ENCODE measurements at places on chromosomes 3 and 15. TPM values are rescaled to one million over a fixed set of nuclear protein-coding genes. Genes with fewer than 3 reads are reported as not detected.

The ARHGAP31 gene
- 114 TPM for total RNA-seq

The KAT2B gene
- total RNA-seq: 15.9 TPM

The PLD1 gene
- 61.5 TPM for total RNA-seq

The AADAC gene
- not detected for total RNA-seq

The GOLGA8R gene
- total RNA-seq: 0.92 TPM

The CSPG5 gene
- total RNA-seq: 0.23 TPM

The SPINT1 gene
- 28.6 TPM for total RNA-seq

The ARL6IP5 gene
- 86.2 TPM for total RNA-seq

The PSTPIP1 gene
- not detected for total RNA-seq

The TMEM207 gene
- total RNA-seq: not detected

- no peak for DNase-seq
- peaks cover 2% of the 10 kb centered on the region for H3K27me3 ChIP-seq
- no peaks in the 10 kb centered on the region for H3K4me1 ChIP-seq
- no peaks in the 10 kb centered on the region for H3K36me3 ChIP-seq
Measured at GRCh38 chr15:62430552-62430951, 265.5 kb upstream of the C2CD4B start.

DNA sequence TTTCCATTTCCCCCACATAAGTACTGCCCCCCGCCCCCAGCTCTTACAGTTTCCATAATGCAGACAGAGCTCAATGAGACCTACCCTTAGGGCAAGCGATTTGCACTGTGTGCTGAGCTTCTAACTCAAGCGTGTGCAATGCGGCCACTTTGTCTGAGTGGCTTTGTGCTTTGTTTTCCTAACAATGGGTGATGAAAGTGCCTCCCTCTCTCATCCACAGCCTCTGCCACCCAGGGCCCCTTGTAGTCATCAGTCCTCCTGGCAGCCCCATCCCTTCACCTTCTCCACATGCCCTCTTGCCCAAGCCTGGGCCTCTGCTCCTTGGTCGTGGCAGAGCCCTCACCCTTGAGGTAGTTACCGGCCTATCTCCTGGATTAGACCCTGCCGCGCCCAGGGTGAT lies 17.2 kb downstream of the DAPK2 start:
- DNase-seq: no peak
- H3K27ac ChIP-seq: no peak overlapping the region
- peaks cover 5% of the 10 kb centered on the region for H3K36me3 ChIP-seq
- peaks cover 1% of the 10 kb centered on the region for H3K27me3 ChIP-seq
- H3K4me1 ChIP-seq: peaks cover 5% of the 10 kb centered on the region

DNA sequence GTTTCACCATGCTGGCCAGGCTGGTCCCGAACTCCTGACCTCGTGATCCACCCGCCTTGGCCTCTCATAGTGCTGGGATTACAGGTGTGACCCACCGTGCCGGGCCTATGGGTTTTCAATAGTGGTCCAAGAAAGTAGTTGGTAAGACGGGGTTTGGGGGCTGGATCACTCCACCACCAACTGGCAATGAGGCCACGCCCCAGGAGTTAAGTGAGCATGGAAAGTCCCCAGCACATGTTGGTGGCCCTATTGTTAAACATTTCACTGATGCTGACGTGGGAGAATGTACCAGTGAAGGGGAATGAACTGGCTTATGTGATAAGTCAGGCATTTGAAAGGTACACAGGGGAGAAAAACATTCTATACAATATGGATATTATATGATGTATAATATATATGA lies 80.4 kb downstream of the CHRD start:
- no peak overlapping the region for H3K27ac ChIP-seq
- H3K4me3 ChIP-seq: no peak overlapping the region
- H3K36me3 ChIP-seq: no peaks in the 10 kb centered on the region
- H3K4me1 ChIP-seq: no peaks in the 10 kb centered on the region
- H3K27me3 ChIP-seq: peaks cover 4% of the 10 kb centered on the region

DNA sequence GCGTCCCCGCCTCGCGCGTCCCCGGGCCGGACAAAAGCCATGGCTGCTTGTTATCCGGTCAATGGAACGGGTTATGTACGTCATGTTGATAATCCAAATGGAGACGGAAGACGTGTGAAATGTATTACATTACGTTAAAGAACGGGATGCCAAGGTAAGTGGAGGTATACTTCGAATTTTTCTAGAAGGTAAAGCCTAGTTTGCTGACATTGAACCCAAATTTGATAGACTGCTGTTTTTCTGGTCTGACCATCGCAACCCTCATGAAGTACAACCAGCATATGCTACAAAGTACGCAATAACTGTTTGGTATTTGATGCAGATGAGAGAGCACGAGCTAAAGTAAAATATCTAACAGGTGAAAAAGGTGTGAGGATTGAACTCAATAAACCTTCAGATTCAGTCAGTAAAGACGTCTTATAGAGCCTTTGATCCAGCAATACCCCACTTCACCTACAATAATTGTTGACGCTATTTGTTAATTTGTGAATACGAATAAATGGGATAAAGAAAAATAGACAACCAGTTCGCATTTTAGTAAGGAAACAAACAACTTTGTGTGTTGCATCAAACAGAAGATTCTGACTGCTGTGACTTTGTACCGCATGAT lies 19.8 kb downstream of the WDR73 start:
- peaks cover 27% of the 10 kb centered on the region for H3K4me1 ChIP-seq
- no peak for DNase-seq
- peak overlapping the region; percentile 88 for H3K4me3 ChIP-seq

DNA sequence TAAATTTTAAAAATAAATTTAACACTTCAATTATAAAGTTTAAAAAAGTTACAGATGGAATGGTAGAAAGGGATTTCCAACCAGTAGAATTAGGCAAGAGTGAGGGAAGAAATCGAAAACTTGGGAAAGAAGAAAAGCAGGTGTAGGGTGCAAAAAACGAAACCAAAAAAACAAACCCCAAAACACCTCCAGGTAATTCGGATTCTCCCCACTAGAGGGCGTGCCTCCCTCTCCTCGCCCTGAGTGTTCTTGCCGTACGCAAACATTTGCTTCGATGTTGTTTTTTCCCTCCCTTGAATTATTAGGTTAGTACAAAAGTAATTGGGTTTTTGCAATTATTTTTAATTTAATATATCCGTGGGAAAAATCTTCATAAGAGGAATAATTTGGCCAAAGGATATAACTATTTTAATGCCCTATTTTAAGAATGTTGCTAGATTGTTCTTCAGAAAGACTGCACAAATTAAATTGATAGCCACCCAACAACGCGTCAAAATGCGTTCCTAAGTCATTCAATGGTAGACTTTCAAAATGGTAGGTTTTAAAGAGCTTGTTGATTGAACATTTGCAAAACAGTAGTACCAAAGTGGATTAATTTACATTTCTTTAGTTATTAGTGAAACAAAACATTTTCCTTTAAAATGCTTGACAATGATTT lies 63.7 kb downstream of the SLC30A4 start:
- peaks cover under 1% of the 10 kb centered on the region for H3K36me3 ChIP-seq
- peaks cover 9% of the 10 kb centered on the region for H3K27me3 ChIP-seq
- no peaks in the 10 kb centered on the region for H3K4me1 ChIP-seq
- no peak overlapping the region for H3K27ac ChIP-seq
- DNase-seq: peak; percentile 78
- H3K4me3 ChIP-seq: no peak overlapping the region

DNA sequence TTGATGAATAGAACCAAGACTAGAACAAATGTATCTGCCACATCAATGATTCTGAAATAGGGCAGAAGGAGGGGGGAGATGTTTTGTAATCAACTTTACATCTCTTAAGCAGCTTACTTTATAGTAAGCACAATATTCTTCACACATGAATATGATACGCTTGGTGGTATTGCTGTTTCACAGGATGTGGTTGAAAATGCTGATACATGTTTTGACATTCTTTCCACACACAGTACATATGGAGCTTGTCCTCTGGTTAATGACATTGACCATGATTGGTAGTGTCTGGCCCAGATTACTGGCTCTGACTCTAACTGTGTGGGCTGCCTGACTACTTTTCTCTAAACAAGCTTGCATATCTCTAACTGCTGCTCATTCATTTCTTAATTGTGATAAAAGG lies 168.9 kb downstream of the KLHL25 start:
- H3K27me3 ChIP-seq: no peaks in the 10 kb centered on the region
- H3K36me3 ChIP-seq: peaks cover 11% of the 10 kb centered on the region
- DNase-seq: no peak
- peaks cover 47% of the 10 kb centered on the region for H3K4me1 ChIP-seq
- peak overlapping the region; percentile 70 for H3K27ac ChIP-seq

- H3K27me3 ChIP-seq: no peaks in the 10 kb centered on the region
- no peaks in the 10 kb centered on the region for H3K36me3 ChIP-seq
- DNase-seq: no peak
- peaks cover 4% of the 10 kb centered on the region for H3K4me1 ChIP-seq
Measured at GRCh38 chr3:144128108-144128892, 156.7 kb downstream of the DIPK2A start.

- H3K27me3 ChIP-seq: no peaks in the 10 kb centered on the region
- peak; percentile 36 for DNase-seq
- no peak overlapping the region for H3K4me3 ChIP-seq
Measured at GRCh38 chr3:154421083-154421482, 8.9 kb downstream of the GPR149 start.

GRCh38 chr3:195897081-195897852 lies 11.1 kb downstream of the TNK2 start:
- peaks cover 73% of the 10 kb centered on the region for H3K4me1 ChIP-seq
- no peak for DNase-seq
- peak overlapping the region; percentile 89 for H3K4me3 ChIP-seq

GRCh38 chr3:189631409-189631808 lies 220 bp downstream of the TP63 start:
- no peaks in the 10 kb centered on the region for H3K4me1 ChIP-seq
- no peak overlapping the region for H3K4me3 ChIP-seq
- no peaks in the 10 kb centered on the region for H3K36me3 ChIP-seq
- no peak for DNase-seq
- H3K27ac ChIP-seq: no peak overlapping the region

DNA sequence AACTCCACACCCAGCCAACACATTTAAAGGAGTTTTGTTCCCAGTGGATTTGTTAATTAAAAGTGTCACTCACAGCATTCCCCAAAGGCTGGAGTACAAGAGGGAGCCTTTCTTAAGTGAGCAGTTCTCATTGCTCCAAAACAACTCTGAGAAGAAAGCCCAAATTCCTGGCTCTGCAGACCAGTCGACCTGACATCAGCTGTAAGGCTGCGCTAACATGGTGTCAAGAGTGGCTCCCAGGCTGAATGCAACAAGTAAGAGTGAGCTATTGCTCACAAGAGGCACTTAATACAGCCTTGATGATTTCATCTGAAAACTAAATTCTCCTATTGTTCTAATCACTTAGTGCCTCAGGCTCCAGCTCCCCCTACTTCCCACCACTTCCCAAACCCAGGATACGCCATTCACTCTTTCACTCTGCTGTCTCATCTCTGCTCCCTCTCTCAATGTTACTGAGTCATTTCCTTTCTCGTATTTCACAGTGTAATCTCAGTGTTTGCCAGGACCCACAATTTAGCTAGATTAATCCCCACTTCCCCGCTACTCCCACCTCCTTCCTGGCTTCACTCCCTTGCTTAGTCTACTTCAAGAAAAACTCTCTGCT lies 81.8 kb downstream of the WWTR1 start:
- DNase-seq: no peak
- peak overlapping the region; percentile 92 for H3K27ac ChIP-seq
- H3K4me3 ChIP-seq: peak overlapping the region; percentile 8
- peaks cover 5% of the 10 kb centered on the region for H3K27me3 ChIP-seq
- peaks cover 79% of the 10 kb centered on the region for H3K4me1 ChIP-seq

GRCh38 chr15:35095941-35096340 lies 10.8 kb upstream of the NANOGP8 start:
- no peak for DNase-seq
- no peaks in the 10 kb centered on the region for H3K4me1 ChIP-seq
- no peak overlapping the region for H3K4me3 ChIP-seq
- H3K27ac ChIP-seq: no peak overlapping the region
- H3K36me3 ChIP-seq: no peaks in the 10 kb centered on the region

GRCh38 chr3:94431876-94432570 lies 369.2 kb downstream of the NSUN3 start:
- no peak for DNase-seq
- no peak overlapping the region for H3K4me3 ChIP-seq
- no peaks in the 10 kb centered on the region for H3K27me3 ChIP-seq
- H3K4me1 ChIP-seq: no peaks in the 10 kb centered on the region
- no peak overlapping the region for H3K27ac ChIP-seq
- H3K36me3 ChIP-seq: no peaks in the 10 kb centered on the region

GRCh38 chr3:138351151-138351550 lies 2.8 kb downstream of the MRAS start:
- no peaks in the 10 kb centered on the region for H3K36me3 ChIP-seq
- no peak overlapping the region for H3K27ac ChIP-seq
- peaks cover 5% of the 10 kb centered on the region for H3K27me3 ChIP-seq
- peaks cover 3% of the 10 kb centered on the region for H3K4me1 ChIP-seq
- H3K4me3 ChIP-seq: no peak overlapping the region

GRCh38 chr3:55855311-55855710 lies 368.2 kb upstream of the WNT5A start:
- no peaks in the 10 kb centered on the region for H3K36me3 ChIP-seq
- H3K27ac ChIP-seq: no peak overlapping the region
- peaks cover 5% of the 10 kb centered on the region for H3K27me3 ChIP-seq
- H3K4me3 ChIP-seq: no peak overlapping the region
- DNase-seq: no peak

DNA sequence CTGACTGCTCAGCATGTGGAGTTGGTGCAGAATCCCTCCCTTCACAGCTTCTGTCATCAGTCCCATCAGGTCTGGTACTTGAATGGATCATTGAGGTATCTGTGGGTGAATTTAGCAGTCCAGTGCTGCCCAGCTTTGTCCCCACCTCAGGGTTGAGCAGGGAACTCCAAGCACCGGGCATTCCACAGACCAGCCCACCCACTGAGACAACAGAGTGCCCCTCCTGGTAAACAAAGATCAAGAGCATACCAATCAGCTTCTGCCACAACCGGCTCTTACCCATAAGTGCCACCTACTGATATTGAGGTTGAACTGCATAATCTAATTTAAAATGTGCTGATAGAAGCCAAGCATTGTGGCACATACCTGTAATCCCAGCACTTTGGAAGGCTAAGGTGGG lies 57.1 kb upstream of the FXR1 start:
- DNase-seq: no peak
- H3K4me1 ChIP-seq: no peaks in the 10 kb centered on the region
- H3K4me3 ChIP-seq: no peak overlapping the region
- peaks cover 1% of the 10 kb centered on the region for H3K27me3 ChIP-seq
- H3K27ac ChIP-seq: no peak overlapping the region

- H3K4me3 ChIP-seq: no peak overlapping the region
- H3K36me3 ChIP-seq: peaks cover 8% of the 10 kb centered on the region
- peaks cover 14% of the 10 kb centered on the region for H3K4me1 ChIP-seq
- no peaks in the 10 kb centered on the region for H3K27me3 ChIP-seq
Measured at GRCh38 chr3:152322756-152323155, 54.0 kb downstream of the MBNL1 start.

GRCh38 chr3:143363949-143364348 lies 244.4 kb downstream of the CHST2 start:
- no peak overlapping the region for H3K27ac ChIP-seq
- peaks cover 13% of the 10 kb centered on the region for H3K4me1 ChIP-seq
- no peaks in the 10 kb centered on the region for H3K36me3 ChIP-seq
- DNase-seq: no peak
- H3K4me3 ChIP-seq: no peak overlapping the region
